Activated naive CD8-positive, alpha-beta T cell treated with anti-CD3 and anti-CD28 coated beads, Interleukin-2, amount 10 ng/mL, durations not matched to agents 7 days and 5 days (primary cell): ENCODE measurements at places on chromosomes 5 and 9.

- DNase-seq, result no peak
These were observed 257.7 kb downstream of the EPB41L4A start for GRCh38 chr5:112161392-112161748.

- no peak overlapping the region for H3K4me3 ChIP-seq
- no peaks in the 10 kb centered on the region for H3K27me3 ChIP-seq
- H3K4me1 ChIP-seq, result peaks cover 16% of the 10 kb centered on the region
- H3K27ac ChIP-seq, result peak overlapping the region; percentile 11
These were observed 144.1 kb upstream of the ACOT12 start for GRCh38 chr5:81537905-81538547.

DNA sequence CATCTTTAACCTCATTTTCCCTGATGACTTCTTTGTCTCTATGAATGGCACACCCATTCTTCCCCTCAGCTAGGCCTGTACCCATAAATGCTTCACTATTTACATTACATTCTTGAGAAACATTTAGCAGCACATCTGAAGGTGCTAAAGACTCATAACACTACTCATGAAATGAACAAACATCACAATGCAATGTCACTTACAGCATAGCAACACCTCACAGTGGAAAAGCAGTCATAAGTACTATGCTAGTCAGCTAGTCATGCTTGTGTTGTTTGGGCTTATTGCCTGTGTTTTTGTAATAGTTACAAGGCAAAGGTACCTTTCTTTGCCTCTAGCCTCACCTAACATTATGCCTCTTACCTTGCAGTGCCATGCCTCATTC, 228.9 kb downstream of the KIAA0825 start:
- no peak overlapping the region for H3K27ac ChIP-seq
- H3K4me1 ChIP-seq, result no peaks in the 10 kb centered on the region
- DNase-seq, result no peak
- H3K4me3 ChIP-seq, result no peak overlapping the region
- H3K27me3 ChIP-seq, result no peaks in the 10 kb centered on the region

GRCh38 chr9:114691046-114691955, 9.3 kb upstream of the TEX48 start:
- peaks cover 38% of the 10 kb centered on the region for H3K36me3 ChIP-seq
- H3K27ac ChIP-seq, result peak overlapping the region; percentile 99
- H3K4me1 ChIP-seq, result peaks cover 82% of the 10 kb centered on the region
- DNase-seq, result peak; percentile 57
- H3K4me3 ChIP-seq, result peak overlapping the region; percentile 38

- peaks cover 13% of the 10 kb centered on the region for H3K4me1 ChIP-seq
- no peak overlapping the region for H3K27ac ChIP-seq
- H3K27me3 ChIP-seq, result peaks cover 8% of the 10 kb centered on the region
- no peak for DNase-seq
These were observed 96.5 kb upstream of the CAST start for GRCh38 chr5:96565582-96566265.

DNA sequence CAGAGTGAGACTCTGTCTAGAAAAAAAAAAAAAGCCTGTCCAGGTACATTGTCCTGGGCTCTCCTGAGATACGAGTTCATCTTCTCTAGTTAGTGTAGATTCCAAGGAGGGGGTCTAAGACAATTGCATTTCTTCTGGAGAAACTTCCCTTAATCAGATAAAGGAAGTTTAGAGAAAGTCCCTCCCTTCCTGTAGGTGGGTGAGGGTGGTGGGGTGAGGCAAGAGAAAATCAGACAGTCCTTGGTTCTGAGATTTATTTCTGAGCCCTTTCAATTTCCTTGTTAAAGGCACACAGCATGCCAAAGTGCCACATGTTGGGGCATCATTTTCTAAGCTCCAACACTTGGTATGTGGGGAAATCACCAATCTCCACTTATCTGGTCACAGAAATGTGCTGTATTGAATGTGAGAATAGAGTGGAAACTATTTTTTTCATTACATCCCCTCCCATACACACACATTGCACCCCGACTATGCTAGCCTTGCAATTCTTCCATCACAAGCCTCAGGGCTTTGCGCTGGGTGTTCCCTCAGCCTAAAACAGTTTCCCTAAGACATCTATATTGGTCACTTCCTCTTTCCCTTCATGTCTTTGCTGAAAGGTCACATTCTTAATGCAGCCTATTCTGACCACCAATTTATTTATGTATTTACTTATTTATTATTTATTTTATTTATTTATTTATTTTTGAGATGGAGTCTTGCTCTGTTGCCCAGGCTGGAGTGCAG, 5.1 kb upstream of the TUT7 start:
- no peak for DNase-seq
- H3K27ac ChIP-seq, result no peak overlapping the region
- peaks cover 16% of the 10 kb centered on the region for H3K27me3 ChIP-seq
- no peak overlapping the region for H3K4me3 ChIP-seq

- no peak overlapping the region for H3K4me3 ChIP-seq
- no peaks in the 10 kb centered on the region for H3K27me3 ChIP-seq
- no peak overlapping the region for H3K27ac ChIP-seq
- H3K36me3 ChIP-seq, result no peaks in the 10 kb centered on the region
- H3K4me1 ChIP-seq, result no peaks in the 10 kb centered on the region
These were observed 633.6 kb upstream of the FTMT start for GRCh38 chr5:121218086-121218485.

DNA sequence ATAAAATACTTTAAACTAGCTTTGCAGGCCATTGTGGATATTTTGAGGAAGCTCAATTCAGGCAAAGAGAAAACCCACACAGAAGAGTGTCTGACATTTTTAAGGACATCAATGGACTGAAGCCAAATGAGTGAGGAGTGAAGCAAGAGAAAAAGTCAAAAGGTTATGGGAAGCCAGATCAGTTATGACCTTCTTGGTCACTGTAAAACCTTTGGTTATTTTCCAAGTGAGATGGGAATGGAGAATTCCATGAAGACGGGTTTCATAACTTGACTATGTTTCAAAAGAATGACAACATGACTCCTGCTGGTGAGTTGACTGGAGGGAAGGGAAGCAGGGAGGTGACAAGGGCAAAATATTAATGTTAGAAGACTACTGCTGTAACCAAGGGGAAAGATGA, 585.2 kb downstream of the EFNA5 start:
- H3K36me3 ChIP-seq, result no peaks in the 10 kb centered on the region
- DNase-seq, result no peak
- H3K4me3 ChIP-seq, result no peak overlapping the region
- H3K27me3 ChIP-seq, result no peaks in the 10 kb centered on the region
- no peaks in the 10 kb centered on the region for H3K4me1 ChIP-seq

- DNase-seq, result peak; percentile 97
- peaks cover 11% of the 10 kb centered on the region for H3K4me1 ChIP-seq
- no peaks in the 10 kb centered on the region for H3K36me3 ChIP-seq
- H3K4me3 ChIP-seq, result peak within 1 kb of the TSS; percentile 81
- H3K27me3 ChIP-seq, result peaks cover 61% of the 10 kb centered on the region
These were observed at the start of gene TRIM36 for GRCh38 chr5:115169487-115170133. TSS of gene TRIM36 (minus strand) at chr5:115169908. CDS start at chr5:115169634, 274 bp downstream.

GRCh38 chr5:66737096-66737495, 140.9 kb downstream of the MAST4 start:
- no peak overlapping the region for H3K27ac ChIP-seq
- DNase-seq, result no peak
- H3K36me3 ChIP-seq, result no peaks in the 10 kb centered on the region

- no peak overlapping the region for H3K27ac ChIP-seq
- no peaks in the 10 kb centered on the region for H3K36me3 ChIP-seq
- H3K4me1 ChIP-seq, result no peaks in the 10 kb centered on the region
- H3K27me3 ChIP-seq, result peaks cover 5% of the 10 kb centered on the region
These were observed 44.0 kb upstream of the RNU6ATAC start for GRCh38 chr9:134208310-134208841.

DNA sequence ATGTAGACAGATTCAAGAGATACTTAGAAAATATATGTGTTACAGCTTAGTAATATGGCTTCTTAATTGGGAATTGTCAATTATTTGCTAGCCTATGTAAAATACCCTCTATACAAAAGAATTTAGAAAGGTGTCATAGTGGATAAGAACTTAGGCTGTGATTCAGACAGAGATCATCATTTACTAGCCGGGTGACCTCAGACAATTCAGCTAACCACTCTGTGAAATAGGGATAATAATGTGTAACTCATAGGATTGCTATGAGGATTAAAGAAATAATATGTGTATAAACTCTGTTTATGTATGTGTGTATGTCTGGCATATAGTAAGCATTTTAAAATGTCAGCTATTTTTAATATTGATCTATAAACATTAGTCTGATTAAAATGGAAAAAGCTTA, 5.9 kb upstream of the LARS1 start:
- peaks cover 12% of the 10 kb centered on the region for H3K27me3 ChIP-seq
- no peaks in the 10 kb centered on the region for H3K36me3 ChIP-seq
- H3K27ac ChIP-seq, result no peak overlapping the region
- no peak for DNase-seq

- peaks cover 15% of the 10 kb centered on the region for H3K4me1 ChIP-seq
- peak overlapping the region; percentile 70 for H3K27ac ChIP-seq
- no peak for DNase-seq
- peaks cover 4% of the 10 kb centered on the region for H3K36me3 ChIP-seq
- H3K4me3 ChIP-seq, result peak overlapping the region; percentile 82
- H3K27me3 ChIP-seq, result no peaks in the 10 kb centered on the region
These were observed 530 bp downstream of the BBLN start for GRCh38 chr9:128160603-128160987.

DNA sequence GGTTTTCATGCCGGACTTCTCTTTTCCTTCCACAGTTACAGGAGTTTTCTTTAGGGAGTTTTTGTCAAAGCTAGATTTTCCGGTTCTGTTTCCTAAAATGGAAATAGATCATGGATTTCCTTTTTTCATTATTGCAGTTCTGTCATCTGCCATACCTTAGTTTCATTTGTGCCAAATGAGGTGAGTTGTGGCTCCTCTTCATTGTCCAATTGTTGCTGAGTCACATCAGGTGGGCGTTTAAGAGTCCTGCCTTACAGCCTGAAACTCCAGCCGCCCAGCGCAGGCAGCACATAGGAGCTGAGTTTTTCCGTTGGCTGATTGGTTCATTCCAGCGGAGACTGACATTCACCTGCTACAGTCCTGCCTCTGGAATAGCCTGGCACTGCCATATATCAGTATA, 14.1 kb downstream of the SLC25A25 start:
- peaks cover 30% of the 10 kb centered on the region for H3K4me1 ChIP-seq
- H3K27me3 ChIP-seq, result no peaks in the 10 kb centered on the region
- H3K36me3 ChIP-seq, result peaks cover 24% of the 10 kb centered on the region
- no peak for DNase-seq

DNA sequence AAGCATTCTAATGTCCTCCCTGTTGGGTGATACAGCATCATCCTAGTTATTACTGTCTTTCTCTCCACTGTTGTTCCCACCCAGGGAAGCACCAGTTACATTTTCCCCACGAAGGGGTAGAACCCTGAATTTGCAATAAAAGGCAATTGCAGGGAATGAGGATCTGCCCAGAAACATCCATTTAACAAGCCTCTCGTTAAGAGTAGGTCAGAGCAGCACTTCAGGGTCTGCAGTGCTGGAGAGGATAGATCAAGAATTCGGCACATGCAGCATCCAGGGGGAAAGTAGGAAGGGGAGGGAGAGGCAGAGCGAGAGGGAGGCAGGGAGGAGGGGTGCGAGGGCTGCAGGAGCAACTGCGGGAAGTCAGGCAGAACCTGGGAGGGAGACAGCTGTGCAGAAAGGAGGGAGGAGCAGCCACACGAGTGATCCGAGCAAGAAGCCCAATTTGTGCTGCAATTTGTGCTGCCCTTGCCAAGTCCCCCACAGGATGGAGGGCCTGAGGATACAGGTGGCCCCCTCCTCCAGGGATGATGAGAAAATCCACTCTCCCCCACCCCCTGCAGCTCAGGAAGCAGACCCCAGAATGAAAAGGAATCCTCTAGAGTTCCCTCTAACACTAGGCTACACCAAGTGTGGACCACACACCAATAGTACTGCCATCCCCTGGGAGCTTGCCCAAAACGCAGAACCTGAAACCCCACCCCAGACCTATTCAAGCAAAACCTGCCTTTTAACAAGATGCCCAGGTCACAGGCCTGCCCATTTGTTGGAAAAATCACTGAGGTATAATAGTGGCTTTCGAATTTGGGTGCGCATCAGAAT, 62.2 kb downstream of the EPB41L4B start:
- H3K27me3 ChIP-seq, result peaks cover 11% of the 10 kb centered on the region
- no peak overlapping the region for H3K4me3 ChIP-seq
- no peaks in the 10 kb centered on the region for H3K4me1 ChIP-seq

DNA sequence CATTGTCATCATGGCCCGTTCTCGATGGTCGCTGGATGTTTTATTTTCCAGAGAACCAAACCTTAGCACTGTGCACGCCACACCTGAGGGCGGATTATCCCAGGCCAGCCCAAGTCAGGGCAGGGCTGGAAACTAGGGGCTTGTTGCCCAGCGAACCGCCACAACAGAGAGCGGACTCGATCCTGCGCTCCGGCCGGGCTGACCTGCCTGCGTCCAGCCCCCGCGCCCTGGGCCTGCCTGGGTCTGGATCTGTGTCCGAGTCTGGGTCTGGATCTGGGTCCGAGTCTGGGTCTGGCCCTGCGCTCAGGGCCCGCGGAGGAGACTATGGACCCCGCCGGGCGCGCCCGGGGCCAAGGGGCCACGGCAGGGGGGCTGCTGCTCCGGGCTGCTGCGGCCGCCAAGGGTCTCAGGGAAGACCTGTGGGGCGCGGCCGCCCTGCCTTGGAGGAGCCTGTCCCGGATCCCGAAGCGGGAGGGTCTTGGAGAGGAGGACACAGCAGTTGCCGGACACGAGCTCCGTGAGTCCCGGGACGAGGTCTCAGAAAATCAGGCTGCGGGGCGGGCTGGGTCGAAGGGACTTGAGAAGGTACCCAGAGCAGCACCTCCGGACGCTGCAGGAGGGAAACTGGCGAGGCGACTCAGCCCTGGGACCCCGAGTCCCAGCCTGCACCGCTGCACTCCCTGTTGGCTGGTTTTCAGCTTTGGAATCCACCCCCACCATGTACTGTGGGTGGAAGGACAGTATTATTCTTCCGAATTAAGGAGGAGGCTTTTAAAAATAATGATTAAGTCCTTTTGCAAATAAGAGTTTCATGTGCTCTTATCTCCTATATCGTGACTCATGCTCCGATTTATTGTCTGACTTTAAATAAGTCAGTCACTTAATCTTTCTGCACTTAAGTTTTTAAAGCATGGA, at the start of gene ANKDD1B:
Gene ANKDD1B (plus strand): TSS at position 143 of the 915 bp plus-strand sequence. CDS start 182 bp downstream, at position 325.
- DNase-seq, result peak; percentile 30
- peak within 1 kb of the TSS; percentile 53 for H3K4me3 ChIP-seq
- peaks cover 7% of the 10 kb centered on the region for H3K36me3 ChIP-seq
- H3K27ac ChIP-seq, result no peak within 1 kb of the TSS
- peaks cover 9% of the 10 kb centered on the region for H3K27me3 ChIP-seq

GRCh38 chr9:73065439-73065838, 86.2 kb upstream of the ANXA1 start:
- no peak overlapping the region for H3K4me3 ChIP-seq
- no peak overlapping the region for H3K27ac ChIP-seq
- peaks cover 9% of the 10 kb centered on the region for H3K27me3 ChIP-seq

DNA sequence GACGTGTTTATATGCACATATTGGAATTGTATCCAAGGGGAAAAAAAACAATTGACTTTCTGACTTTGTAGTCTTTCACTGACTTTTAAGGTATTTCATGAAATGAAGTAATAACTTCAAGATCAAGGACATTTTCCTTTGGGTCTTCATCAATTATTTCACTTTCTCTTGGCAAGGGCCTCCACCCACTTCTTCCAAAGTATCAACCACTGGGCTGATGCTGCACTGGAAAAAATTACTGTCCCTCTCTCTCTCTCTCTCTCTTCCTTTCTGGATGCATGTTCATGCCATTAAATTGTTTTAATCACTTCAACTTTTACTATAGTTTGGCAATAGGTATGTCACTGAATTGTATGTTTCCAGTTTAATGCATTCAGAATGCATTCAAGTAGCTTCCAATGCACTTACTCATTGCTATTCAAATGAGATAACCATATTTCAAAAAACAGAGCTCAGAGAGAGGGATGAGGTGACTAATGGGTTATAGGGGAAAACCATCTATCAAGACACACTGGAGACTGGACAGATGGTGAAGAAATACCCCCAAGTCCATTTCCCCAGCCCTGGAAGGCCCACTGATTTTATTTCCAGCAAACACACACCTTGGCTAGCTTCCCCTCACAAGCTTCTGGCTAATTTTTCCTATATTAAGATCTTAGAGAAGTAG, 585.3 kb downstream of the EBF1 start:
- H3K36me3 ChIP-seq, result peaks cover 3% of the 10 kb centered on the region
- DNase-seq, result no peak
- no peaks in the 10 kb centered on the region for H3K27me3 ChIP-seq
- H3K4me3 ChIP-seq, result no peak overlapping the region
